ENCODE measurements at places on chromosomes 3 and 15. TPM values are rescaled to one million over a fixed set of nuclear protein-coding genes. Genes with fewer than 3 reads are reported as not detected.

- DNase-seq = no peak
Observed at GRCh38 chr3:10334459-10334858, 13.5 kb upstream of the SEC13 start.

GRCh38 chr3:191901741-191902140 is 440.8 kb downstream of the PYDC2 start:
- no peak for DNase-seq

DNA sequence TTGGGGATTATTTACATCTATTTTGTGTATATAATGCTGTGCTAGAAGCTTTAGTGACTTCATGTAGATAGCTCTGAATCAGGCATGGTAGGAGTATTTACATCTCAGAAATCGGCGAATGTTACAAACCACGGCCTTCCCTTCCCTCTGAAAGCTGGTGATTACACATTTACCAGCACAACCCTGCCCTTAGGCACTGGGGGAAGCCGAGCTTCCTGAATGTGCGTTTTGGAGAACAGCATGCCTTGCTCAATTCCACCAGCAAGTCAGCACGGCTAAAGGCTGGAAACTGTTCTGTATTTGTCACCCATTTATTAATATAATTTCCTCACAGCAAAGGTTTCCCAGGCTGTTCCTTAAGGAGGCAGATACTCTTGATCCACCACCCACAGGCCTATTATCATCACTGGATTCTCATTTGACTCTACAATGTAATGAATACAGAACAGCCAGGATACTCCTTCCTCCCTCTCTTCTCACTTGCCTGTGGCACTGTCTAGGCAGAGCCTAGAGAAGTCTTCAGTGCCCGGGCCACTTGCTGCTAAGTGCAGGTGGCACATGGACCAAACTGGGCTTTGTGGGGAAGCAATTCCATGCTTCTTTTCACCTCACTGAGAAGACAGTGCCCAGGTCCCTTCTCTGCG is 55.2 kb upstream of the CACNA2D3 start:
- no peak for DNase-seq

DNA sequence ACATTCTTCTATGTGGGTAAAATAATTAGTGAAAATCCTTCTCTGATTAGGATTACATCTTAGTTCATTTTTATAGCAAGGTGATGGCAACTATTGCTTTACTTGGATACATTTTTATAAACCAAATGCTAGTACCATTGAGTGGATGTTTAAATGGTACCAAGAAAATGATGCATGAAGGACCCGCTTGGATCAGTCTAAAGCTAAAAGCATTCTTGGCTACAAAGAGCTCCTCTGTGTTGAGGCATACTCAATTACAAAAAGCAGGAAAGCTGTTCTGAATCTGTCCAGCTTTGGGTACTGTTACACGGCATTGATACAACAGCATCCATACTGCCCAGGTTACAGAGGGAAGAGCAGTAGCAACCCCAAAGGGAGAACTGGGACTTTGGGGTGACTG is 217.2 kb downstream of the PDZRN3 start:
- no peak for DNase-seq

- no peak for DNase-seq
Observed at GRCh38 chr3:184235381-184236032, 6.1 kb downstream of the VWA5B2 start.

GRCh38 chr15:70474471-70475406 is 288.6 kb downstream of the UACA start:
- peak; percentile 45 for DNase-seq

DNA sequence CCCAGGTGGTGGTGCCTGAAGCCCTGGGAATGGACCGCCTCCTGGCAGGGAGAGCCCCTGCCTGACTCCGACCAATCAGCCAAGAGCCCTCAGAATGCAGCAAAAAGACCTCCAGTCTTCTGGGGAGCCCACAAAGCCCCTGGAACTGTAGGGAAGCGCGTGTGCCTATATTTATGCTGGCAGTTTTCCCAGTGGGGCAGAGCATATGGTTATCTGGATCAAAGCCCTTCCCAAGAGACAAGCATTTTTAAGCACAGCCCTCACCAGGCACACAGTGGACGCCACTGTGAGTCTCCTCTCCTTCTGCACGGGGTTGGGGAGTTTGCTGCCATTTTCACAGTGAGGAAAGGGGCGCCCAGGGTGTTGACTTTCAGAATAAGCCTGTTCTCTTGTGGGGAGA is 80.9 kb upstream of the RPL32 start:
- DNase-seq = no peak

- no peak for DNase-seq
Observed at GRCh38 chr3:60609446-60609845, 641.8 kb downstream of the FHIT start.

DNA sequence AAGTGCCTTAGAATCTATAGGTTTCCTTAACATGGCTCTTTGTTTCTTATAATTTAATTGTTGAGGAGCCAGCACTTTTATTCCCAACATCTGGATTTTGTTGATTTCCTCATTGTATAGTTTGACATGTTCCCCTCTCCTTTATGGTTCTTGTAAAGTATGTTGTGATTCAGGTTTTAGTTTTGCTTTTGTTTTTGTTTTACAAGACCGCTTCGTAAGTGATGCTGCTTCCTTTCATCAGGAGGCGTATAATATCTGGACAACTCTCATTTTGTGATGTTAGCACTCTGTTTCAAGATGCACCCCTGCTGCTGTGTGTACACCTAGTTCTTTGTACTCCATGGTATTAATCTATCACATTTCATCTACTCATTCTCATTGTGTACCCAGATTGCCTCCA is 48.7 kb downstream of the SLC49A4 start:
- no peak for DNase-seq

Gene GOLIM4
- polyA plus RNA-seq = 31.5 TPM

Gene PPM1L
- 14.9 TPM for polyA plus RNA-seq

Gene SPINT1
- 0.39 TPM for polyA plus RNA-seq

Gene CLEC3B
- 114 TPM for polyA plus RNA-seq

Gene SHC4
- polyA plus RNA-seq = 1.3 TPM

Gene PCBP4
- polyA plus RNA-seq = 64.8 TPM
